ENCODE measurements at places on chromosomes 1 and 21. TPM values are rescaled to one million over a fixed set of nuclear protein-coding genes. Genes with fewer than 3 reads are reported as not detected.

Gene ELF3
- total RNA-seq: 195 TPM

Gene GSTM1
- not detected for total RNA-seq

Gene CYP4A22
- not detected for total RNA-seq

Gene LRRC39
- 0.15 TPM for total RNA-seq

Gene RGS8
- not detected for total RNA-seq

Gene TRIM63
- 1.4 TPM for total RNA-seq

Gene AKNAD1
- 1.6 TPM for total RNA-seq

Gene SPRR2B
- total RNA-seq: not detected

Gene MRTO4
- total RNA-seq: 63.6 TPM

Gene CNKSR1
- total RNA-seq: 0.15 TPM

Gene KDM5B
- total RNA-seq: 16.7 TPM

Gene HSD3B1
- total RNA-seq: not detected

Gene LENEP
- total RNA-seq: not detected

Gene PGLYRP4
- total RNA-seq: not detected

Gene PEAR1
- 7.2 TPM for total RNA-seq

Gene ALX3
- total RNA-seq: not detected

Gene MAST2
- total RNA-seq: 16.5 TPM

Gene TMEM82
- total RNA-seq: not detected

Gene HDAC1
- 57.3 TPM for total RNA-seq

Gene NFYC
- total RNA-seq: 36.5 TPM

Gene PRELP
- total RNA-seq: 0.02 TPM

Gene KLHDC7A
- 1.4 TPM for total RNA-seq

Gene KLF17
- total RNA-seq: 0.48 TPM

Gene SPRR1B
- not detected for total RNA-seq

Gene EFNA3
- 9.8 TPM for total RNA-seq

Measured in A549 treated with Mapracorat at 1 μM for 4 hours (cell line).